ENCODE measurements at places on chromosomes 6 and 20.

- no peak for DNase-seq
Observed at GRCh38 chr6:82775361-82775760, 290.3 kb downstream of the UBE3D start.

DNA sequence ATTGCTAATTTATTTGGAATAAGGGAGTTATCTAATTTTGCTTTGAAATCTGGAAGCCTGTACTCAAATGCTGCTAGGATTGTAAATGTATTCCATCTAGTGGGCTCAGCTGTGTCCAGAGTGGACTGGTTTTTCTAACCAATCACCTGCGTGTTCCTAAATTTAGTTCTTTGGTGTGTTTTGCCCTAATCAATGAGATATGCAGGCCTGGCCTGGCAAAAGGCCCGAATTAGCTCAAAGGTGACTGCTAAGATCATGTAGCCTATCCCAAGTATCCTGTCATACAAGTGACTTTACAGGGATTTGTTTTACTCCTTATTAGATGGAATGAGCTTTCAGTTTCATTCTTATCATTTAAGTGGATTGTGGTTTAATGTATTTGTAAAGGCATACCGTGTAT lies 51.3 kb upstream of the ARMC2 start:
- no peak for DNase-seq

- DNase-seq = no peak
Observed at GRCh38 chr6:24394061-24394779, 8.5 kb upstream of the MRS2 start.

DNA sequence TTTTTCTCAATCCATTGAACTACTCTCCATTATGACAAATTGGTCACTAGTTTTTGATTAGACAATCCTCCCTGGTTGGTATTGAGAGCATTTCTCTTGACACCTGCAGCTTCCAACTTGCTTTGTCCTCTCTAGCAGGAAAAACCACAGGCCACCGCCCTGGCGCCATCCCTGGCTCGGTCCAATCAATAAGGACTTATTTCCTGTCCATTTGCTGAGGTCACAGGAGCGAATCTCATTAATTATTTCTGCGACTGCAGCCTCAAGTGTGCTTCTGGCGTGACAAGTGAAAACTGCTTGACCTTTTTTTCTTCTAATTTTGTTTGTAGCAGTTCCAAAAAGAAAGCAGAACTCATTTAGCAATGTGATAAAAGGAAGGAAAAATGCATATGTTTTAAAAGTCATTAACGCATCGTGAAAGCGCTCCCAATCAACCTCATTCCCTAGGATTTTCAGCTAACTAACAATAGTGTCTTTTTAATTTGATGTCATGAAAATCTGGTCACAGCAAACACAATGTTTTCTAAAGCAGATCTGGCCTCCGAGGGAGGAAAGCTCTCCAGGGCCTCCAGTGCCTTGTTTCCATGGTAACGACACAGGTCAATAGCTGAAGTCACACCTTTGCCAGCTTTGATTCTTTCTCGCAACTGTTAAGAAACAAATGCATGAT lies 39.0 kb upstream of the BEND3 start:
- DNase-seq = peak; percentile 14

DNA sequence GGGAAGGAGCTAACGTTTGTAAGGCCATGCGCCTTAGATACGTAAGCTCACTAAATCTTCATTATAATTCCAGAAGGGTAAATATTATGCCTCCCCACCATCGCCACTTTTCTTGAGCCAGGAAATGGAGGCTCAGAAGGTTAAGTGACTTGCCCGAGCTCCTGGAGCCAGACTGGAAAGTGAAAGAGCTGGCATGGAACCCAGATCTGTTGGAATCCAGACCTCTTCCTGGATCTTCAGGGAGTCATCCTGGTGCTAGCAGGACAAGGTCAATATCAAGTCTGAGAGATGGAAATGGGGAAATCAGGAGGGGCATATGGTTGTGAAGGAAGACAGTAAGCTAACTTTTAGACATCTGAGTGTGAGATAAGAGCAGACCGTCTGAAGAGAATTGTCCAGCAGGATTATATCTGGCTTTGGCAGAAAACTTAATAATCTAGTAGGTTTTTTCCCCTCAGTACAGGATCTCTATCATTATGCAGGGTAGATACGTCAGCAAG lies 6.2 kb downstream of the TMEM200A start:
- DNase-seq = no peak

DNA sequence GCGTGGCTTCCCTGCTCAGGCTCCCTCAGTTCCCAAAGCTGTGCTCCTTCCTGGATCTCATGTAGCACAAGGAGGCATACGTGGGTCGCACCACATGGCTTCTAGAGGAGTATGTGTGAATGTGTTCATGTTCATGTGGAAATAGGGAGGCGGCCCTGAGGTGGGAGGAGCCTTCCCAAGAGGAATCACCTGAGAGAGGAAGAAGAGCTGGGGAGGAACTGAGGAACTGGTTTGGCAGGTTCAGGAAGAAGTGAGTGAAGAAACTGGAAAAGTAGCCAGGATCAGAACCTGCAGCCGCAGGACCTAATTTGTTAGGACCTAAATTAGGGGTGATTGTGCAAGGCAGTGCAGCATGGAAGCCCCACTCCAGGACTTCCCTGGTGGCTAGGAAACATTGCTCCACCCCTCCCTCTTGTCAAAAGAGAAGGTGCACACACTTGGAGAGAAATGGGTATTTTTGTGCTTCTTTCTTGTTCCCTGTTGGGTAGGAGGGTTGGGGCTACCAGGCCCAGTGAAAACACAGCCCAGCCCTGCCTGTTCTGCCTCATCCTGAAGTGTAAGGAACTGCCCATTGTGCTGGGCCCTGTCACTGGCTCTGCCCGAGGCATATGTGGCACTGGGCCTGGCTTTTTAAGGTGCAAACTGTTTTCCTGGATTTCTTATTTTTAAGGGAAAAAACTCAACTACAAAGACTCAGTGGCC lies 20.7 kb downstream of the SYNJ2 start:
- no peak for DNase-seq

DNA sequence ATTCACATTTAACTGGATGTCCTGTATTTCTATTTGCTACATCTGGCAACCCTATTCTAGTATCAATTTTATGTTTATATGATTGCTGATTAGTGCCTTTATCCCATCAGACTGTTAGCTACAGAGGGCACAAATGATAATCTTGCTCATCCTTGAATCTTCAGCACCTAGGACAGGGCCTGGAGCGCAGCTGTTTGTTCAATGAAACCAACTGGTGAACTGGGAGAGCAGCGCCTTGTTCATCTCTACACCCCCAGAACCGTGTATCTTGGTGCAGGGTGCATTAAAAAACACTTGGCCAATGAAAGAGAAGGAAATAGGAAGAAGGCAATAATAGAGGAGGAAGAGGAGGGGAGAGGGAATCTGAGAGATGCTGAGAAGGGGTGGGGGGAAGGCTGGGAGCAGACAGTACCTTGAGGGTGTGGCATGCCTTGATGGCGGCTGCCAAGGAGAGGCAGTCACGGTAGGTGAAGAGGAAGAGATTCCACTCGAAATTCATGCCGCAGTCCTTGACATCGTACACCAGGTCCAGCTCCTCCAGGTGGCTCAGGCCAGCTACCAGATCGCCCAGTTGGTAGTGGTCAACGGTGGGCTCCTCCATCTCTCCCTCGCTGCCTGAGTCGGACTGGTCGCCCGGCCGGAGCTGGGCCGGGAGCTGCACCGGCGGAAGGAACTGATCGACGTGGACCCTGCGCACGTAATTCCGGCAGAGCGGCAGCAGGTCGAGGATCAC lies 15.5 kb downstream of the TMEM151B start:
- no peak for DNase-seq

GRCh38 chr6:1579096-1579495 lies 30.6 kb upstream of the FOXC1 start:
- DNase-seq = no peak

GRCh38 chr6:162313922-162314660 lies 413.5 kb downstream of the PRKN start:
- no peak for DNase-seq

Data from NCI-H1436 treated with DMSO at 0.1 percent for 48 hours (cell line).